ENCODE measurements at places on chromosomes 3 and 15.

- peak; percentile 95 for DNase-seq
These were observed at the start of the genes EMC7 and PGBD4 for GRCh38 chr15:34101366-34102174. Gene EMC7, minus strand, starts transcription at chr15:34101862. Its CDS starts 23 bp downstream, at chr15:34101839. Gene PGBD4, plus strand, starts transcription at chr15:34102083. Its CDS starts 449 bp downstream, at chr15:34102532.

GRCh38 chr3:176430244-176431037 is 766.8 kb downstream of the TBL1XR1 start:
- DNase-seq, result peak; percentile 46

DNA sequence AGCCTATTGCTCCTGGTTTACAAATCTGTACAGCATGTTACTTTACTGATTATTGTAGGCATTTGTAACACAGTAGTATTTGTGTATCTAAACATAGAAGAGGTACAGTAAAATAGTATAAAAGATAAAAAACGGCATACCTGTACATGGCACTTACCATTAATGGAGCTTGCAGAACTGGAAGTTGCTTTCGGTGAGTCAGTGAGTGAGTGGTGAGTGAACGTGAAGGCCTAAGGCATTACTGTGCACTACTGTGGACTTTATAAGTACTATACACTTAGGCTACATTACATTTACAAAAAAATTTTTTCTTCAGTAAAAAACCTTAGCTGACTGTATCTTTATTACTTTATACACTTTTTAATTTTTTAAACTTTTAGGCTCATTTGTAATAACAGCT is 90.9 kb downstream of the RAP2B start:
- DNase-seq, result no peak

DNA sequence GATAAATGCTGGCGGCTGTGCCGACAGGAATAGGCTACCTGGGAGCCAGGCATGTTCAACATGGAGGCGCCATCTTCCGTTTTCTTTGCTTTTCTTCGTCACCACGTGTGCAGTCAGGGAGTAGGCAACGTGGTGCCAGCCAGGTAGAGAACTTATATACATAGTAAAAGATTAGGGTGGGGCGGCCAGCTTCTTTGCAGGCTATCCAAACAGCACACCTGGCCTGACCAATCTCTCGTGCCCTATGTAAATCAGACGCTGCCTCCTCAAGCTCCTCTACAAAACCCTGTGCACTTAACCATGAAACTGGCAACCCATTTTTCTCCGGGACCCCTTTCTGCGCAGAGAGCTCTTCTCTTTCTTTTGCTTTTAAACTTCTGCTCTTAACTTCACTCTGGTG is 28.6 kb upstream of the OR5K4 start:
- DNase-seq, result no peak

DNA sequence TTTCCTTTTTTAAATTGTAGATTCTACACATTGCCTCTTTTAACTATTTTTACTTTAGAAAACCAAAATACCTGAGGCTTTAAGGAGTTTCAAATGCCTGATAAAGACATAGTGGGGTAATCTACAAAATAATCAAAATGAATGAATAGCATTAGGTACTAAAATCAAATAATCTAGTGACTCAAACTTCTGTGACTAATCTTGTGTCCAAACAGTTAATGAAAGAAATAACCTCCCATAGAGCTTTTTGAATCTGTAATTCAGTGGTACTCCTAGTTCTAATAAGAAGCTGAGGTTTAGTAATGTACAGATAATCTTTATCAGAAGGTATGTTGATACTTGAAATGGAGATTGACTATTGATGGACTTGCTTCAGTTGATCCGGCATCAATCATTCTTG is 53.0 kb downstream of the DTWD1 start:
- DNase-seq, result no peak

- no peak for DNase-seq
These were observed 108.3 kb upstream of the ETV5 start for GRCh38 chr3:186216900-186217819.

DNA sequence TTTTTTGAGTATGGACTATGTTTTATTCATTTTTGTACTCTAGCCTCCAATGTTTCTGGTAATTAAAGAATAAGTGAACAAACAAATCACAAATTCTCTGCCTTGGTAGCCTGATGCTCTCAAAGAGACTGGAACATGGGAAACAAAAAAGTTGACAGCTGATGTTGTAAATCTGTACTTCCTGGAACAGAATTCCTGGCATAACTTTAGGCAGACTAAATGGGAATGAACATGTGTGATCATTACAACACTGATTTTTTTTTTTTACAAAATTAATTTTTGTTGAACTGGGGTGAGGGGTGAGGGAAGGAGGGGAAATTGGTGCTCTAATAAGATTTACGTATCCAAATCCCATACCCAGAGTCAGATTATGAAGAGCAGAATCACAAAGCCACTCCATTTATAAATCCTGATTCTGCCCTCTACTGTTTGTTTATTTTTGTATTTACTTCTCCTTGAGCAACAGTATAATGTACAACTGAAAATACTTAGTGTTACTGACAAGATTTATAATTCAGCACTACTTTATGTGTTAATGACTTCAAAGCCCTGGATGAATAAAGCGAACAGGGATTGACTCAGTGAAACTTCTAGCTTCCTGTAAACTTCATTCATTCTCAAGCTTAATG is 165.0 kb downstream of the FRMD5 start:
- no peak for DNase-seq

DNA sequence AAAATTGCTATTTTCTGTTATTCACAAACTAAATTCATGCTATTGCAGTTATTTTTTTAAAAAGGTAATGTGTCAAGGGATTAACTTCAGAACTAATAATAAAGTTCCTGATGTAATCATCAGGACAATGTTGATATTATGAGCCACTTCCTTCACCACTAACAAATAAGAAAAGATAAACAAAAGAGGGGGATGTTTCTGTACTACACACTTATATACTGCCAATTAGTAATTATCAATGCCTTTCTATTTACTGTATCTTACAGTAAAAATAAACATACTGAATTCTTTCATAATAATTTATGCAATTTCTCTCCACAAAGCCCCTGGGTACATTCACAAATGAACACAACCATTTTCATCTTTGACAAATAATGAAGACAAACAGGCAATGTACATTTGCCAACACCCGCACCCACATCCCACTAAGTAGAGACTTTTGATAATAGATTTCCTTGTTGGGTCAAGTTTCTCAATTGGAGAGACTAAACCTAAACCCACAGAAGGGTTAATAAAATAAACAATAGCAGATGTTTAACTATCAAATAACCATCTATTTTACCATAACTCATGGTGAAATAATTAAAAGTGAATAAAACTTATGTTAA is 3.7 kb downstream of the CBLB start:
- no peak for DNase-seq

- no peak for DNase-seq
These were observed 220.7 kb downstream of the MEX3B start for GRCh38 chr15:81825136-81825535.

All from D341Med (cell line).